ENCODE measurements at places on chromosomes 16 and 17.

DNA sequence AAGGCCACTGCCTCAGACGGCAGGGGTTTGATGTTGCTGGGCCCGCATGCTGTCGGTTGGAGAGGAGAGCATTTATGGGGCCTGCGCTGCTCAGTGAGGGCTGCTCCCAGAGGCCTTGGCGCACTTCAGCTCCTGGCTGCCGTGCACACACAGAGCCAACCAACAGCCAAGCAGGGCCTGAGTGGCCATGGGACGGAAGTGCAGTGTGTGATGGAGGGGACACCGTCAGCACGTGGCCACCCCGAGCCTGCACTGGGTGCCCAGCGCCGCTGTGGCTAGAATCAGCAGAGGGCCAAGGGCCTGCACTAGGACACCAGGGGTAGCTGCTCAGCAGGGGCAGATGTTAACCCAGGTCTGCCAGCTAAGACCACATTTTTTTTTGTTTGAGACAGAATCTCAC, 21.8 kb downstream of the KLHL36 start:
- DNase-seq = no peak

- DNase-seq = peak; percentile 71
These were observed 100.0 kb downstream of the METRNL start for GRCh38 chr17:83179374-83179773.

DNA sequence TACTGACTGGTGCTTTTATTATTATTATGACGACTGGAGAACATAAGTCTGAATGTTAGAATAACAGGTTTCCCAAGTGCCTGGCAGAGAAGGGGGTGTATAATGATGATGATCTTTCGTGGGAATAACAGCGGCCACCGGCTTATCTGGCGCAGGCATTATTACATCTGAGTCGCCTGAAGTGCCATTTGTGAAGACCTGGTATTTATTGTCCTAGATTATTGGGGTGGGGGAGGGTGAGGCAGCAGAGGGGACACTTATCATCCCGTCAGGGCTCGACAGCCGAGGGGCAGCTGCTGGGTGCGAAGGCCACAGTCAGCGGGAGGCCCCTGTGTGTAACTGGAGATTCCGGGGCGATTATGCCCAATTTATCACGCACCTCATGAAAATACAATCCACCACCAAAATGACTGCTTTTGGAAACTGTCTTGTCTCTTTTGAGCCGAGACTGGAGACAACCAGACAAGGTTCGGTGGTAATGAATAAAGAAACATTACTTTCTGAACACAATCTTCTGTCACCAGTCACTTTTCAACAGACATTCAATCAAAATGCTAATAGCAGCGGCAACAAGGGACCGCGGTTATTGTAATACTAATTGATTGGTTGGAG, 199.3 kb downstream of the CCDC182 start:
- no peak for DNase-seq

DNA sequence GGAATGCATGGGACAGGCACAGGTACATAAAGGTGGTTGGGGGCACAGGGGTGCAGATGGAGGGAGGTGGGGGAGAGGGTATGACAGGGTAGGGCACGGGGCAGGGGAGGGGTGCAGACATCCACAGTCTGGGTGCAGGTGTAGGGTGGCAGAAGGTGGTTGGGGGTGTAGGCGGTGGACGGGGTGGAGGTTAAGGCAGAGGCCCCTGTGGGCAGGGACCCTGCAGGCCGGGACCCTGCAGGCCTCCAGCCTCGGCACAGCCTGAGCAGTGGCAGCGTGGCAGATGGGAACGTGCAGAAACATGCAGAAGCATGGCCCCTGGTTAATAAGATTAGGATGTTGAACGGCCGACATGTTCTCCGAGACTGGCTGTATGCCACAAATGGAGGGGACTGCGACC, 115.2 kb downstream of the RBFOX3 start:
- DNase-seq = no peak

GRCh38 chr17:42428141-42428944, 5.3 kb upstream of the CAVIN1 start:
- DNase-seq = no peak

DNA sequence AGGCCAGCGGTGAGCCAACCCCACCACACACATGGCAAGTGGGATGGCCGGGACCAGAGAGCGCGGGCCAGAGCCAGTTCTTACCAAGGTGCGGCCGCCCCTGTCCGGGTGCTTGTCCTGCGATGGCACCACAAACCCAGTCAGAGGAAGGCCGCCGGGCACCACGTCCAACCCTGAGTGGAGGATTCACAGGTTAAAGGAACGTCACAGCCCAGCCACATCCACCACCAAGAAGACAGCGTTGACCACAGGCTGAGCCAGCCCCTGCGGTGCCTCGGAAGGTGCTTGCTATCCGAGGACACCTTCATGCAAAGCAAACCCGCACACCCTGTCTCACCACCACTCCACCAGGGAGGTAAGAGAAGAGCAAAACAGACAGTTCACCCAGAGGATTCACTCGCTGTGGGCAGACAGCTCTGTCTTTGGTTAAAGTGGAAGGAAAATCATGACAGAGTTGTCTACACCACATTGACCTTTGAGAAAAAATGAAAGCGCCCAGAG, 15.8 kb downstream of the SLX4 start:
- no peak for DNase-seq

DNA sequence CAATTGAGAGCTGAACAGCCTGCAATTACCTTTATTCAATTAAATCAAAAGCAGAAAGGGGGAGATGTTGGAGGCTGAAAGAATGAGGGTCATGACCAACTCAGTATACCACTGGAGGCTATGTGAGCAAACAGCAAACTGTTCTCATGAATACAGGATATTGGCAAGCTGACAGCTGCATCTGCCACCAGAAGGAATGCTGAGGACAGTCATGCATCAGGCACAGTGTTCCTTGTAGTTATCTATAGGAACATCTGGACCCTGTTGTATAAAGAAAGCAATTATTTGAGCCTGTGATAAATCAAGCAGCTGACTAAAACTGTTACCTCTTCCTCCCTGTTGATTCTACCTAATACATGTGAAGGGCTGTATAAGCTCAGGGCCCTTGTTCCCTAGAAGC, 2064.6 kb downstream of the TP53TG3F start:
- DNase-seq = peak; percentile 21

DNA sequence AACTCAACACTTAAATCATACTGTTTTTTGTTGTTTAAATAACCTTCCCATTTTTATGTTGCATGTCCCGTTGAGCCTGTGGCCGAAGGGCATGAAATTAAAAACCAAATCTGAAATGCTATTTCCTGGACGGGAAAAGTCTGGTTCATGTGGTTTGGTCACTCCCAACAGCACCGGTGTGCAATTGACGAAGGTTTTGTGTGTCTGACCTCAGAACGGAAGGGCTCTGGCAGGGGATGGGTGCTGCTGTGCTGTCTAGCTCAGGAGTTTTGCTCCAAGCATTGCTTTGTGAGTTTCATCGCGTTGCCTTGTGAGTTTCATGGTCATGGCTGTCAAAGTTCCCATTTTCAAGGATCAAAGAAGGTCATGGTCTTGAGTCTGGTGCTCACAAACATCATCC, 363.3 kb downstream of the XYLT1 start:
- DNase-seq = no peak

- DNase-seq = no peak
These were observed 160.4 kb downstream of the AATF start for GRCh38 chr17:37109106-37109505.

DNA sequence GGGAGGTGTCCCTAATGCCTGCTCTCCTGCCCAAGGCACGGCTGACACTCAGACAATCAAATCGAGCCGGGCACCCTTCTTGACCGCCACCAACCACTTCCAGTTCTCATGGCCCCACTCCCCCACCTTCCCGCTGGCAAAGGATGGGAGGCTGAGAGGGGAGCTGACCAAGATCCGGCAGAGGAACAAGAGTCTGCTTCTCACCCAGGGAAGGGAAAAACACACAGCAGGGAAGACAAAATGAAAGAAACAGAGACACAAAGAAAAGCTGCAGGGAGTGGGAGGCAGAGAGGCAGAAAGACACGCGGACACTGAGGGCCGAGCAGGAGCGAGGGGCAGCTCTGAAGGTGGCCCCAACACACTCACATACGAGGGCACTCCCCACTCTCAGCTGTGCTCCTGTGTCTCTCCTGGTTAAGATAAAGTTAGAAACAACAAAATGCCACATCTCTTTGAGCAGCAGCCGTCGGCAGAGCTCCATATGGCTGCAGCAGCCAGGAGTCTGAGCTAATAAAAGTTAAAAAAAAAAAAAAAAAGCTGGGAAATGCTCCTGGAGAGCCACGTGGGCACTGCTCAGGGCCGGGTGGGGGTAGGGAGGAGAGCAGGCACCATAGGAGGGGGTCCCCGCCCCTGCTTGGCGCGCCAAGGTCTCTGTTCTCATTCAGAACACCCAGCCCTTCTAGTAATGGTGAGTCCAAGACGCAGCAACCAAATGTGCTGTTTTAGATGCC, 7.4 kb downstream of the LRRC75A start:
- no peak for DNase-seq

DNA sequence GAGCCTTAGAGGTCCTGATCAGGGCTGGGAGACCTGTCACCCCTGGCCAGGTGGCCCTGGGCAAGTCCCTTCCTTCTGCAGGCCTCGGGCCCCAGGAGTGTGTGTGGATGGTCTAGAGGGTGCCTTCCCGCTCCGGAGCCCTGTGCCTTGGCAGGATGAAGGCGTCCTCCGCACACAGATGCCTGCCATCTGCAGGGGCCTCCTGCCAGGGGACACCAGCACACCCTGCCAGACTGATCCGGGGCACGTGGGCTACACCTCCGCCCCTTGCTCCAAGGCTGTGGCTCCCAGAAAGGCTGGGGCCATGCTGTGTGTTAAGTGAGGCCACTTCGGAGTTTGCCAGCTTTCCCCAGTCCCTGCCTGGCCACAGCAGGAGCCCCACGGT, 30.7 kb downstream of the NPTX1 start:
- DNase-seq = no peak

- no peak for DNase-seq
These were observed 21.3 kb downstream of the CYLD start for GRCh38 chr16:50763211-50763610.

DNA sequence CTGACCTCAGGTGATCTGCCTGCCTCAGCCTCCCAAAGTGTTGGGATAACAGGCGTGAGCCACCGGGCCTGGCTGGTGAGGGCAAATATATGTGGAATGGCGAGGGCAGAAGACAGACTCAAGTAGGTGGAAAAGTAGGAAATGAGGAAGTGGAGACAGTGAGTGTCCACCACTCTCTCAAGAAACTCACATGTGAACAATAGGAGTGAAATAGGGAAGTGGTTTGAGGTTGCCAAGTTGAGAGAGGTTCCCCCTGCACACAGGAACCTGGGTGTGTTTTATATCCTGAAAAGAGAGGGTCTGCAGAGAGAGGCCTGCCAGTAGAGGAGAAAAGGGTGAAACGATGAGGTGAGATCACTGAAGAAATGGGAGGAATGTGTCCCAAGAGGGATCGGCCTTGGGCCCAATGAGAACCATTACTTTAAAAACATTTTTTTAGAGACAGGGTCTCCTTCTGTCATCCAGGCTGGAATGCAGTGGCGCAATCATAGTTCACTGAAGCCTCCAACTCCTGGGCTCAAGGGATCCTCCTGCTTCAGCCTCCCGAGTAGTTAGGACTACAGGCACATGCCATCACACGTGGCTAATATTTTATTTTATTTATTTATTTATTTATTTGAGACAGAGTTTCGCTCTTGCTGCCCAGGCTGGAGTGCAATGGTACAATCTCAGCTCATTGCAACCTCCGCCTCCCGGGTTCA, 17.1 kb upstream of the CORO1A start:
- DNase-seq = no peak

- DNase-seq = no peak
These were observed 139.3 kb downstream of the IRF8 start for GRCh38 chr16:86037999-86038925.

- no peak for DNase-seq
These were observed 310.9 kb downstream of the HAPSTR1 start for GRCh38 chr16:9402293-9402860.

GRCh38 chr17:65388911-65389310, 172.5 kb downstream of the AXIN2 start:
- DNase-seq = no peak

GRCh38 chr17:72562615-72563188, 441.9 kb downstream of the SOX9 start:
- no peak for DNase-seq

- DNase-seq = no peak
These were observed 34.4 kb upstream of the XYLT2 start for GRCh38 chr17:50311483-50311882.

GRCh38 chr17:69761767-69762321, 313.2 kb upstream of the KCNJ16 start:
- no peak for DNase-seq

DNA sequence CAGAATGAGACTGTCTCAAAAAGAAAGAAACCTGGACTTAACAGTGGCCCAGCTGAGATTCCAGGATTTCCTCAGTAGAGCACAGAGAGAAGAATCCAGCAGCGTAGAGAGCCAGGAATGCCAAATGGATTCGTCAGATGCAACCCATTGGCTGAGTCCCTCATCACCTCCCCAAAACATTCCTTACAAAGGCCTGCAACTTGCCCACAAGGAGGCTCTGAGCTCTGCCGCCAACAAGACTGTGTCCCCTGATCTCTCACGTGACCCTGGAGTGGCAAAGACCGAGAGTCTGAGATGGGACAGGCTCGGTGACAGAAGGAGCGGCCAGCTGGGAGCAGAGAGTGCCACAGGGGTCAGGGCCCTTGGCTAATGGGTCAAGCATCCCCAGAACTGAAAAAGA, 6.9 kb upstream of the CHMP6 start:
- no peak for DNase-seq

- no peak for DNase-seq
These were observed 895 bp downstream of the SEPTIN1 start for GRCh38 chr16:30381291-30382041.

DNA sequence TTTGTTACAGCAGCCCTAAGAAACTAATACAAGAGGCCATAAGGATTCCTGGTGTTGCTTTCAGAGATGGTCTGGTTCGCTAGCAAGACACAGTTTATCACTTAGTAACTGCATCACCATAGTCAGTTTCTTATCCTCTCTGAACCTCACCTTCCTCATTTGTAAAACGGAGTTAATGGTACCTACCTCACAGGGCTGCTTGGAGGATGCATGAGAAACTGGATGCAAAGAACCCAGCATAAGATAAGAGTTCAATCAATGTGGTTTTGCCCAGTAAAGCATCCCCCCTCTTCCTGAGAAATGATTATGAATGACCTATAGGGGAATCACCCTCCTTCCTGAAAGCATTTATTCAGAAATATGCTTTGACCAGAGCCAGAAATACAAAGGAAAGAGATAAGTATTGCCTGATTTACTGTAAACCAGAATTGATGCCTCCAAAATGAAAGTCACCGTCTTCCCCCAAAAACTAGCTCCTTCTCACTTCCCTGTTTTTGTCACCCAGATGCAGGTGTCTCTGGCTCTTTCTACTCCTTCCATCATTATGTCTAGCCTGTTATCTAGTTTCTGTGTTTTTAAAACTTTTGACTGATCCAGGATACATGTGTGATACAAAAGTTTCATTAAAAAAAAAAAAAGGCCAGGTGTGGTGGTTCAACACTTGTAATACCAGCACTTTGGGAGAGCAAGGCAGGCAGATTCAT, 2.8 kb upstream of the TEFM start:
- no peak for DNase-seq

DNA sequence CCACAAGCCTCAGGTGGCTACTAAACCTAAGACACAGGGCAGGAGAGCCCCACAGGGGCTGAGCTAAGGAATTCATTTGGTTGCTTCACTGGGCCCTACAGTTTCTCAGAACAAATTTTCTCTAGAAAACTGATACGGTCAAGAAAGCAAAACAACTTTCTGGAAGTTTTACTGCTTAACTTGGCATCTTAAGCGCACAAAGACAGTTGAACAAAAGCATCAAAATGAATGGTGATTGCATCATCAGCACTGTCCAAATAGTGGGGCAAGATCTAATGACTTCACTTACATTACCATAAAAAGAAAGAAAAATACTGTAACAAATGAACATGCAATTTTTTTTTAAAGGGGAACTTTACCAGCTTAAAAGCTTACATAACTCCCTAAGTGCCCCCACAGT, 47.6 kb downstream of the XPO6 start:
- no peak for DNase-seq

Measured in NCI-H2081 (cell line).